GM12892 (cell line): ENCODE measurements at places on chromosomes 6 and 20.
A peak's percentile ranks its signal among the peaks of the same experiment; 100 is the strongest.

- DNase-seq = no peak
Measured at GRCh38 chr6:119076173-119076572, 2.3 kb downstream of the FAM184A start.

- no peak for DNase-seq
Measured at GRCh38 chr20:5056801-5057599, 55.7 kb upstream of the SLC23A2 start.

- no peak for DNase-seq
Measured at GRCh38 chr6:169452869-169453620, 199.4 kb upstream of the THBS2 start.

GRCh38 chr20:16580147-16580546, 6.9 kb upstream of the KIF16B start:
- no peak for DNase-seq

- DNase-seq = no peak
Measured at GRCh38 chr6:2626401-2626800, 124.3 kb downstream of the MYLK4 start.

- no peak for DNase-seq
Measured at GRCh38 chr6:84066536-84066935, 33.0 kb downstream of the MRAP2 start.

GRCh38 chr6:21455071-21455470, 138.5 kb upstream of the SOX4 start:
- no peak for DNase-seq

DNA sequence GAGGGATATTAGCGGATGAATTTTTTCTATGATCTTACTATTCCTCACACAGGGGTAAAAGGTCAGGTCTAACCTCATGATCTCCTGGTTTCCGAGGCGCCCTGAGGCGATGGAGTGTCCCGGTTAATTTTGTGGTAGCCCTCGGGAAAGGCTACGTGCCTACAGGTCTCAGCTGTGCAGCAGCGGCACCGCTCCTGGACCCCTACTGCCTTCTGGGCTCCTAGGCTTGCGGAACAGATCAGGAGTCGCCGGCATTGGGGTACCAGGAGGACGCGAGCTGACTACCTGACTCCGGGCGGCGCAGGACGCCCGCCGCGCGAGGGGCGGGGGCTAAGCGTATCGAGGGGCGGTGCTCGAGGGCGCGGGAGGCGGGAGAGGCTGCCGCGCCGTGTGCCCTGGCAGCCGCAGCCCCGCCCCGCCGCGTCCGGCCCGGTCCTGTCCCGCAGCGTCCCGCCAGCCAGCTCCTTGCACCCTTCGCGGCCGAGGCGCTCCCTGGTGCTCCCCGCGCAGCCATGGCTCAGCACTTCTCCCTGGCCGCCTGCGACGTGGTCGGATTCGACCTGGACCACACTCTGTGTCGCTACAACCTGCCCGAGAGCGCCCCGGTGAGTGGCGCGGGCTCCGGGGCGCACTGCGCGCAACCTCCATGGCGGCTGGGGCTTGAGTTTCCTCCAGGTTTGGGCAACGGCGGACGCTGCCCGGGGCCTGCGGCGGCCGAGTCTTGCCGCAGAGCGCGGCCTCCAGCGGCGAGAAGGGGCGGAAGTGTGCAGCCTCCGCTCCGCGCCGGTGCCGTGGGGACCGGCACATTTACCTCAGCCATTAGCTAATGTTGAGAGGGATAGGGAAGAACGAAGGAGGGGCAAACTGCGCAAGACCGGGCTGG, at the start of gene NT5DC1:
NT5DC1 (plus strand) TSS at position 435 of the 883 bp plus-strand sequence; CDS start at position 513, 78 bp downstream.
- peak; percentile 81 for DNase-seq

DNA sequence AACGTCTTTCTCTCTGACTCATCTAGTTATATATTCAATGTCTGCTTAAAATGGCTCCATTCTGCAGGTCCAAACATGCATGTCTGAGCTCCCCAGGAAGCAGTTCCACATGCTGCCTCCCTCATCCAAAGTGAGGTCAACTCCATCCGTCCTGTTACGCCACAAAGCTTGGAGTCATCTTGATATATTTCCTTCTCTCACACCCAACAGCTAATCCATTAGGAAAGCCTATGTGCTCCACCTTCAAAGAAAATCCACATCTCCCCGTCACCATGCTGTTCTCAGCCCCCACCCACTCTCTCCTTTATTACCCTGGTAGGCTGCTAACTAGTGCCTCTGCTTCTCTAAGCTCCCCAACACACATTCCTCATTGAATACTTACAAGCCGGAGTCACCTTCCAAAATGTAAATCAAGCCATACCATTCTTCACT, 130.2 kb upstream of the SYNDIG1 start:
- DNase-seq = no peak

DNA sequence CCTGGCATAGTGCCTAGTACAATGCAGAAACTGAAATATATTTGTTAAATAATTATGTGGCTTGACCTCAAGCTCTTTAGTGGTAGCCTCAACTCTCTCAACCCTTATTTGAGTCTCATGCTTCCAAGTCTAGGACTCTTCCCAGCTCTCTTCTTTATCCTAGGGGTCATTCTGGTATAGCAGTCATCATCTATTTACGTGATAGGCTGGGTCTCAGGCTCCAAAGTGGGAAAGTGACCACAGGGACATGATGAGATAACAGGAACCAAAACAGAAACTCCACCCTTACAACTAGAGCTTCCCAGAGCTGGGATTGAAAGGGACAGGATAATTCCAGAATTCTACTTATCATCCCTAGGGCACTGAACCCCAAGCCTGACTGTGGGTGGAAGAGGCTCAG, 17.7 kb upstream of the MAP3K7 start:
- no peak for DNase-seq

- DNase-seq = no peak
Measured at GRCh38 chr6:148697895-148698440, 48.9 kb upstream of the UST start.

- DNase-seq = no peak
Measured at GRCh38 chr20:53994088-53994487, 76.3 kb downstream of the BCAS1 start.
